KBM-7 (cell line): ENCODE measurements at places on chromosomes 12 and 14.

GRCh38 chr12:17511369-17511768, 578.6 kb downstream of the RERGL start:
- no peak for DNase-seq

DNA sequence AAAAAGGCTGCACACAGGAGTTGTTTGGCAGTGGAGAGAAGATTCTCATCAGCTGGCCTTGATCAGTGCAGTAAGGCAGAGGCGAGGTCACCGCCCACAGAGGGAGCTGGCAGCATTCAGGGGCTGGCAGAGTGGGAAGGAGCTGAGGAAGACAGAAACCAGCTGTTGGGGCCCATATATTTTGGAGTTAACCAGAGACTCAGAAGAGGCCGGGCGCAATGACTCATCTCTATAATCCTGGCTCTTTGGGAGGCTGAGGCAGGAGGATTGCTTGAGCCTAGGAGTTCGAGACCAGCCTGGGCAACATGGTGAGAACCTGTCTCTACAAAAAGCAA, 17.7 kb downstream of the SMCO2 start:
- peak; percentile 44 for DNase-seq

- no peak for DNase-seq
Observed at GRCh38 chr14:68112442-68112841, 292.9 kb downstream of the RAD51B start.

- no peak for DNase-seq
Observed at GRCh38 chr12:31970199-31970598, 11.0 kb downstream of the RESF1 start.

DNA sequence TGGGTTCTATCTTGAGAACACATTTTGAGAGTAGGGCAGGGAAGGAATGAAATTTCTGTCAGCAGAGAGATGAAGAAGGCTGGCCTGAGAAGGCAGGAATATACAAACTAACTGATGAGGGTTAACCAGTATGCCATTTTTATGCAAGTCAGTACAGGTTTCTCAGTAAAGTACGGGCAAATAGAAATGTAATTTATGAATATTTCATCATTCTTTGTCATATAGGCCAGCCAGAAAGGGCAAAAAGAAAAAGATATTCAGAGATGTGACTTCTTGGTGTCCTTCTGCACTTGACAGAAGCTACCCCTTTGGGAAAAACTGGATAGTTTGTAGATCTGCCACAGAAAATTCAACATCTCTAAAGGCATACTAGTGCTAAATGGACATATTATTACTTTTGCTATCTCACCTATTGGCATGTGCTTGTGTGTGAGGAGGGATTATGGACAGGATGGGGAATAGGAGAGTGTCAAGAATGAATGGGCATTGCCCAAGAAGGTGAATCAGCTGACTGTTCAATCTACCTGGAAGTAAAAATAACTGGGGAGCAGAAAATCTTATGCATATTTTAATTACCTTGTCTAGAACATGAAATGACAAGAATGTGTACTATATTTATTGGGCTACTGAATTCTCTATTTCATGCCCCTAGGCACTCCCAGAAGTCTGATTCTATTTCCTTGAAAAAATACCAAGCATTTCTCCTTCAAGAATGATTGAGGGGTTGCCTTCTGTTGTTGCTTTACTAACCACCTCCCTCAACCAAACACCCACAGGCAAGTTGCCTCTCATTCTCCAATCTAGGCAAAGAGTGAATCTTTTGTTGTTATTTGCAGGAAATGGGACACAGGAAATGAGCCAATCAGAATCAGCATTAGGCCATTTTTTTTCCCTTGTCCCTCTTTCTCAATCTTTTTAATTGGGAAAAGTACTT, 175.1 kb upstream of the SLC38A2 start:
- no peak for DNase-seq

GRCh38 chr12:53805067-53805466, 53.3 kb upstream of the CISTR start:
- DNase-seq: no peak
